ENCODE measurements at places on chromosomes 11 and 22. TPM values are rescaled to one million over a fixed set of nuclear protein-coding genes. Genes with fewer than 3 reads are reported as not detected.

METTL15 gene
- 27.7 TPM for total RNA-seq

DRICH1 gene
- total RNA-seq = 0.11 TPM

PRODH gene
- total RNA-seq = under 0.01 TPM

PTGDR2 gene
- total RNA-seq = under 0.01 TPM

MUC2 gene
- not detected for total RNA-seq

SH3BP1 gene
- total RNA-seq = 1.6 TPM

FJX1 gene
- total RNA-seq = 10.5 TPM

THY1 gene
- 669 TPM for total RNA-seq

SLC22A12 gene
- not detected for total RNA-seq

RIMBP3C gene
- total RNA-seq = 0.32 TPM
